Gastrocnemius medialis (tissue), 4 donors: ENCODE measurements at places on chromosomes 5 and 9. TPM values are rescaled to one million over a fixed set of nuclear protein-coding genes. Genes with fewer than 3 reads are reported as not detected.

PRLR gene
- total RNA-seq, result 0.55 TPM

PNPLA7 gene
- total RNA-seq, result 9.9 TPM

SPATA31A3 gene
- total RNA-seq, result not detected

CAMK4 gene
- total RNA-seq, result 1.0 TPM

CATSPER3 gene
- total RNA-seq, result 1.9 TPM

IFNB1 gene
- total RNA-seq, result not detected

CCDC183 gene
- total RNA-seq, result 0.31 TPM

CTNND2 gene
- total RNA-seq, result not detected

PTPA gene
- 49.3 TPM for total RNA-seq

TEK gene
- 8.1 TPM for total RNA-seq

CNTFR gene
- total RNA-seq, result 112 TPM

RNF183 gene
- total RNA-seq, result not detected

LRRC19 gene
- total RNA-seq, result not detected

ITGA2 gene
- 0.07 TPM for total RNA-seq

CCNJL gene
- not detected for total RNA-seq

PCDHA13 gene
- not detected for total RNA-seq

AK8 gene
- not detected for total RNA-seq

RALGPS1 gene
- 10.3 TPM for total RNA-seq

TMEFF1 gene
- not detected for total RNA-seq

SGTB gene
- 6.6 TPM for total RNA-seq

SPINK1 gene
- total RNA-seq, result not detected

ANKRD31 gene
- 0.03 TPM for total RNA-seq

VCAN gene
- 5.9 TPM for total RNA-seq

SH3PXD2B gene
- total RNA-seq, result 3.2 TPM

ADGRD2 gene
- not detected for total RNA-seq

ADAMTS16 gene
- not detected for total RNA-seq

SLC35D2 gene
- 8.9 TPM for total RNA-seq
